Stimulated activated CD4-positive, alpha-beta T cell treated with anti-CD3 and anti-CD28 coated beads, TNF-alpha, amount 100 ng/mL, for 1 hour (primary cell): ENCODE measurements at places on chromosomes 1 and 21.

- no peak for DNase-seq
Observed at GRCh38 chr1:113860891-113861290, 10.6 kb downstream of the PTPN22 start.

- no peak for DNase-seq
Observed at GRCh38 chr21:45921917-45922316, 59.7 kb upstream of the COL6A1 start.

DNA sequence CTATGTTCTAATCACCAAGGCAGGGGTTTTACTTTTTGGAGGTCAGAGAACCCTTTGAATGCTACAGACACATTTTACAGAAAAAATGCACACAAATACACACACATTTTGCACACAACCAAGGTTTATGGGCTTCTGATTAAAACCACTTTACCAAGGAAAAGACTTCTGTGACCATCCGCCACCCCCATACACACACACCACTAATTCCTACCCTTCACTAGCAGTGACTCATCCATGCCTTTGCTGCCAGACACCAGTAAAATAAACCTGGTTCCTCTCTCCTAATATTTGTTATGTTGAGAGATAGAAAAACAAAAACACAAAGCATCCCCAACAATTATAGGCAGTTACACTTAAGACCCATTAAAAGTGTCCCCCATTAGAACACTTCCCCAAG lies 12.9 kb downstream of the PIGM start:
- no peak for DNase-seq

DNA sequence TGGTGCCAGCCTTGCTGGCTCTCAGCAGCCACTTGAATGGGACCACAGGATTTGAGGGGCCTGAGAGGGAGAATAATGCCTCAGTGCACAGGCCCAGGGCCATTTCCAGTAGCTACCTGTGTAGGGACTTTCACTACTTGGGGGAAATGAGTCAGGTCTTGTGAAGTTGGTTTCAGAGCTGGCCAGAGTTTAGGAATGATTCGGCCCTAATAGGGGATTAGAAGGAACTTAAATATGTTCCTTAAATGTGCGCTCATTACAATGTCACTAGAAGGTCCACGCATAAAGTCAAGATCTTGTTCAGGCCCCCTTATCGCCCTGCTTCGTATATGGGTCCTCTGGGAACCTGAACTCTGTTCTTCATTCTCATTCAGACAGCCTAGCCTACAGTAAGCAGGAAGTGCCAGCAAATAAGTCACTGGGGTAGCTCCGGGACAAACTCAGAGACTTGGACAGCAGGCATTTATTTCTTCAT lies 5.6 kb upstream of the AKR1A1 start:
- no peak for DNase-seq

DNA sequence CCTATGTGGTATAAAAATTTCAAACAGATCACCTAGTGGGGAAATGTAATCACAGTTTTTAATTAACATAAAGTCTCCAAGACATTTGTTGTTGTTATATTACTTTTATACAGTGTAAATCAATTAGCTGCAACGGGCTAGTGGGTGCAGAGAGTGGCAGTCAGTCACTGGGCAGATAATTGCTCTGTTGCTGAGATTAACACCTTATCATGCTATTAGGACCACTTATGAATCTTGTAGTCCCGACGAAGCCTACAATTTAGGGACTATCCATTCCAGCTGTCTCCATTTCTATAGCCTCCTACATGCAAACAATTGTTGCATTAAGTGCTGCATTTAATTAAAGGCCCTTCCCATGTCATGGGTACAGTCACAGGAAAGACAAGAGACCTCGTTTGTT lies 158.9 kb upstream of the PROX1 start:
- no peak for DNase-seq

DNA sequence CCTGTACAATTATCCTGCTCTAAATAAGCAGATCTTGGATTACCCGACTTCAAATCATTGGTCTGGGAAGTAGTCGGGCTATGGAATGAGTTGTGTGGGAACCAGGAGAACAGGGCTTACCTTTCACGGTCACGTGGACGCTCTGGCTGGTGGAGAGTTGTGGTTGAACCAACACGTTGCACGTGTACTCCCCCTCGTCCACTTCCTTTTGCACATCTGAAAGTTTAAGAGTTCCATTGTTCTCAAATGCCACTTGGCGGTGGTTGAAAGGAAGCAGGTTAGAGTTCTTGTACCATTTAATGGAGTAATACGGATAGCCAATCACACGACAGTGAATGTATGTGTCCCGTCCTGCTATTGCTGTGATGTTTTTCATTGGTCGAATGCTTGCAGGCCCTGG lies 470.7 kb downstream of the PCP4 start:
- DNase-seq, result no peak

DNA sequence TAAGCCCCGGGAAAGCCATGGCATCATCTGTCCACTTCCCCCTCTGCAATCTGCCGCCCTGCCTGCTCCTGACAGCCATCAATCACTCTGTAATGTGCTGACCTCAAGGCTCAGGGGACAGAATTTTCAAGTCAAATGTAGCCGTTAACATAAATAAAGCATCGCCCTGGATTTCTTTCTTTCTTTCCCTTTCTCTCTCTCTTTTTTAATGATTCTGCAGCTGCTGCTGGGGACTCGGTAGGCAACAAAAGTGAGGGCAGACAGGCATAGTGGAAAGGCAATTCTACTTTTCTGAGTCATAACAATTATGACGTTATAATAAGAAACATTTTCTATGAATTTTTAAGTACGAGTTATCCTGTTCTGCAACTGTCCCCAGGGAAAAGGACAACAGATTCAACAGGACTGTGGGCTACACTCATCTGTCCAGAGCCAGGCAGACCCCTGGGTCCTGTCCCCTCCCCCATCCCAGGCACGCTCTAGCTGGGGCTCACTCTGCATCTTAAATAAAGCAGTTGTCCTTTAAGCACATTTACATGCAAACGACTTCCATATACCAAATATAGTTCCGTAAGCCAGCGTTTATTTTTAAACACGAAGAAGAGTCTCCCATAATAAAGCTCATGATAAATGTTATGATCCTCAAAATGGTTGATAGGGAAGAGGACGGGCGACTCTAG lies 78.7 kb downstream of the SSBP3 start:
- no peak for DNase-seq

- no peak for DNase-seq
Observed at GRCh38 chr1:26907071-26907917, 6.5 kb downstream of the NR0B2 start.

GRCh38 chr1:245290836-245291235 lies 136.1 kb downstream of the KIF26B start:
- DNase-seq, result no peak

GRCh38 chr1:235113183-235113917 lies 15.3 kb downstream of the TOMM20 start:
- DNase-seq, result no peak

GRCh38 chr1:85195703-85196102 lies 5.1 kb downstream of the SYDE2 start:
- no peak for DNase-seq

DNA sequence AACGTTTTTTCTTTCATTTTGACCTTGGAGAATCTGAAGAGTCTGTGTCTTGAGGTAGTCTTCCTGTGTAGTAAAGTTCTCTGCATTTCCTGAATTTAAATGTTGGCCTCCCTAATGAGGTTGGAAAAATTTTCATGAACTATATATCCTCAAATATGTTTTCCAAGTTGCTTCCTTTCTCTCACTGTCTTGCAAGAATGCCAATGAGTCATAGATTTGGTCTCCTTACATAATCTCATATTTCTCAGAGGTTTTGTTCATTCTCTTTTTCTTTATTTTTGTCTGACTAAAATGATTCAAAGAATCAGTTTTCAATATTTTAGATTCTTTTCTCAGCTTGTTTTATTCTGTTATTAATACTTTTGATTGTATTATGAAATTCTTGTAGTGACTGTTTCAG lies 87.6 kb downstream of the DRAM2 start:
- no peak for DNase-seq

DNA sequence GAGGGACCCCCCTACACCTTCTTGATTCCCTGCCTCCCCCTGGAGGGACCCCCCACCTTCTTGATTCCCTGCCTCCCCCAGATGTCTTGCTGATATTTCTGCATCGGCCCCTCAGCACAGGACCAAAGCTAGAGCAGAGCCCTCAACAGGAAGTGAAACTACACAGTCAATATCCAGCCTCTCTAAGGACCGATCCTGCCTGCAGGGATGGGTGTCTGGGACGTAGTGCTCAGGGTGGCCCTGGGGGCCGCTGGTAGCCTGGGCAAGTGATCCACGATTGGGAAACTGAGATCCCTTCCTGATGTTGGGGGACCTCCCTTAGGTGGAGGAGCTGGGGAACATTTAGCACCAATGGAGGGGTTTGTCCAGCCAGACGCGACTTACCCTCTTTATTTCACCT lies 3.9 kb upstream of the LEFTY2 start:
- no peak for DNase-seq

DNA sequence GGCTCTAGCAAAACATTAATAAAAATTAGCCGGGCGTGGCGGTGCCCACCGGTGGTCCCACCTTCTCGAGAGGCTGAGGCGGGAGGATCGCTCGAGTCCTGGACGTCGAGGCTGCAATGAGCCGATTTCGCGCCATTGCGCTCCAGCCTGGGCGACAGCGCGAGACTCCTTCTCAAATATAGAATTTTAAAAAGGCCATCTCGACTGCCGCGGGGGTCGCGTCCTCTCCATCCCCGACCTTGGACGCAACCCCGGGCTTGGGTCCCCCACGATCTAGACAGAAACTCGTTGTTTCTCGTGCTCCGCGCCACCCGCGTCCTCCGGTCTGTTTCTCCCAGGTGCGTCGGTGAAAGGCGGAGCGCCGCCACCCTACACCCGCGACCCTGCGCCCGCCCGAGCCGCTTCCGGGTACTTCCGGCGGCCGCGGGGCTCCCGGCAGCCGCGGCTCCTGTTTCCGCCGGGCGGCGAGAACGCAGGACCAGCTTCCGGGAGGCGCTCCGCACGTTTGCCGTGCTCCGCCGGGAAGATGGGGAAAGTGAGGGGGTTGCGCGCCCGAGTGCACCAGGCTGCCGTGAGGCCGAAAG lies at the start of gene SLX9:
SLX9 (plus strand) TSS at position 498 of the 584 bp plus-strand sequence; CDS start at position 527, 29 bp downstream.
- peak; percentile 64 for DNase-seq

- DNase-seq, result no peak
Observed at GRCh38 chr1:28067523-28068090, 20.8 kb downstream of the EYA3 start.

DNA sequence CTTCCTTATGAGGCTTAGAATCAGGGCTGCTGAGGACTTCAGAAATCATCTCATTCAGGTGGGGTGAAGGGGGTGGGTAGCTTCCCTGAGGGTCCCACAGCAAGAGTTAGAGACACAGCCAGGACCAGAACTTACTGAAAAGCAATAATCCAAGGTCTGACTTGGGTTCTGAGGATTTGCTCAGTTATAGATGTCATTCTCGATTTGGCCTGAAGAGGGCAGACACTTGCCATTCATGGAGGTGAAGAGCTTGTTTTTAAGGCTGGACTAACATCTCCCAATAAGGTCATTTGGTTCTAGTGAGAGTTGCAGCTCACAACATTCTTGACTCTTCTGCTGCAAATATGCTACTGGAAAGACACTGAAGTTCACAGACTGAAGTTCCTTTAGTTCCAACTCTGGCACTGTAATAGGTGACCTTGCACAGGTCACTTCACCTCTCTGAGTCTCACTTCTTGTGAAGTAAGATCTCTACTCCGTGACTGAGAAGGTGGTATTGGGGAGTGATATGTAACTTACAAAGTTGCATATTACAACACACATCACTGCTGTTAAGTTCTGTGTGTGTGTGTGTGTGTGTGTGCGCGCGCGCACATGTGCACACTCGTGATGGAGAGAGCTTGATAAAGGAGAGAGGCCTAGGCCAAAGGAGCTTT lies 69.8 kb upstream of the DIRAS3 start:
- DNase-seq, result no peak

DNA sequence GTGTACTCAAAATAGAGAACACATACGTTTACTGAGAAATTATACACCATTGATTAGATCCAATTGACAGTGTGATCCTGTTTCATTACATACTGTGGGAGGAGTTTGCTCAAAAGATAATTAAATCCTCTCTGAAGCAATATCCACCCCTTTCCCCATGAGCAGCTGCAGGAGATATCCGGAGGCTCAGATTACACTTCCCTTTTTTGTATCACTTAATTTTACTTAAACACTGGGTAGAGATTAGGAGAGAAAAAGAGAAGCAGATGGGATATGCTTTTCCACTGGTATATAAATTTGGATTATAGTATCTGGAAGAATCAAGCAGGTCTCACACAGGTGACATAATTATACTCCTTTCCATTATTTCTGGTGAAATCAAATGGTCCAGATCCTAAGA lies 333.3 kb upstream of the ZRANB2 start:
- DNase-seq, result no peak

DNA sequence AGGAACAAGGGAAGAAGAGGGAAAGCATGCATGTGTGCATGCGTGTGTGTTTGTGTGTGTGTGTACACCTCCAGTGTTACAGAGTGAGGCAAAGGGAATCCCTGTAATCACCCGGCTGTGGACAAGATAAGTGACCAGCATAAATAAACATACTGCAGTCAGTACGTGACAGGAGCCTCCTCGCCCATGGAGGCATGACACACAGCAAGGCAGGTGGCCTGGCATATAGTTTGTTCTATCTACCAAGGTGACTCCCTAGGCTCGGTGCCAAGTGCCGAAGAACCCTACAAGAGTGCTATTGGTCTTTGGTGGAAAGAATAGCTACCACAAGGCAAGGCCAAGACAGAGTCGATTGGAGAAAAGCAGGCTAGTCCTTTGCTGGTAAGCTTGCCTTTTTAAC lies 31.7 kb upstream of the HEATR1 start:
- no peak for DNase-seq

DNA sequence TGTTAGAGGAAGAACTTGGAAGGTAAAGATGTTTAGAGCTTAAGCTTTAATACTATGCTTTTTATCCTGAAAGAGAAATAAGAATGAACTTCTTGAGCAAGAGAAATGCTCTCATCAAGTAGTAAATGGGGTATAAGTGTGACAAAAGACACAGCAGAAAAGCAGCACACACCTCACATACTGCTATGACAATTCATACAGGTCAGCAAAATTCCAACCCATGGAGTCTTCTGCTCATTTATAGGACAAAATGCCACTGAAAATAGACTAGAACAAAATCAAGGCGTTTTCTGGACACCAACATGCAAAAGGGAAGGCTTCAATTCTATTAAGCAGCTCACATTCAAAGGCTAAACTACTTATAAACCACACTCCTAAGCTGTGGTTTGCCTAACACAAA lies 61.2 kb downstream of the EYA3 start:
- no peak for DNase-seq

GRCh38 chr1:116990612-116991151 lies 10.9 kb upstream of the CD101 start:
- no peak for DNase-seq
